Vagina (tissue), 2 donors: ENCODE measurements at places on chromosomes 11 and 22.

DNA sequence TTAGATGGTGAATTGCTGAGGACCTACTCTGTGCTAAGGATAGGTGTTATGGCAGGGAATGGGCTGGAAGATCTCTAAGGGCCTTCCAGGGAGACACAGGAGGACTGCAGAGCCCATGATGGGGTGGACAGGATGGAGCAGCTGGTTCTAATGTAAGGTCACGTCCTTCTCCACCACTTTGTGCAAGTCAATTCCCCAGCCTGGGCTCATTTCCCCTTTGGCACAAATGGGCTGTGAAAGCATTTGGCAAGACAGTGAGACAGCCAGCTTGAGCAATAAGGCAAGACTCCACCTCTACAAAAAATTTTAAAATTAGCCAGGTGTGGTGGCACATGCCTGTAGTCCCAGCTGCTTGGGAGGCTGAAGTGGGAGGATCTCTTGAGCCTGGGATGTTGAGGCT lies 81.4 kb upstream of the THY1 start:
- no peak for DNase-seq

DNA sequence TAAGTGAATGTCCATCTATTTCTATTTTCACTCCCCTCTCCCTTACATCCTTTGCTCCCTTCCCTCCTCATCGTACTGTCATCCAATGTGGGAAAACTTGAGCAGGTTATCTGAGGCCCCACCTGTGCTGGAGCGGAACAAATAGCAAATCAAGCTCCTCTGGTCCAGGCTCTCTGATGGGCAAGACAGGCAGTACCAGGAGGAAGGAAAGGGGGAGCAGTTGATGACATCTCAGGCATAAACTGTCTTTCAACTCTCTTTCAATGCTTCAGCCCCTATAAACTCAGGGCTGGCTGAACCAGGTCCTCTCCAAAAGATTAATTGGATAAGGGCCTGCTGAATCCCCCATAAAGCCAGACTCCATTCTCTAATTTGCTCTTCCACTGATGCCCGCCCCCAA lies 1.5 kb upstream of the CCKBR start:
- no peak for DNase-seq

GRCh38 chr11:27468209-27468994 lies 4.2 kb downstream of the LGR4 start:
- DNase-seq = no peak

DNA sequence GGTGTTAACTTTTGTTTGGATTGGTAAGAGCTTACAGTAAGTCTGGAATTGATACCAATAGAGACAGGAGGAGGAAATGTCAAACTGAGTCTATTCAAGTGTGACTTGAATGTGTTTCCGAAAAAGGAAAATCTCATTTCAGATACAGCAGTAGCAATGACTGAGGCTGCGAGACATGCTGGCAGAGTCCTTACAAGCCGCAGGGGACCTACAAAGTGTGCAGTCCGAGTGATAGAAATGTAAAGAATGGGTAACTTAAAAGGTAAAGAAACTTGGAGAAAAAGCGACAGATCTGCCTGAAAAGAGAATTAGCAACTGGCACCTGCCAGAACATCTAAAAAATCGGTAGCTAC lies 444 bp downstream of the CWF19L2 start:
- no peak for DNase-seq

DNA sequence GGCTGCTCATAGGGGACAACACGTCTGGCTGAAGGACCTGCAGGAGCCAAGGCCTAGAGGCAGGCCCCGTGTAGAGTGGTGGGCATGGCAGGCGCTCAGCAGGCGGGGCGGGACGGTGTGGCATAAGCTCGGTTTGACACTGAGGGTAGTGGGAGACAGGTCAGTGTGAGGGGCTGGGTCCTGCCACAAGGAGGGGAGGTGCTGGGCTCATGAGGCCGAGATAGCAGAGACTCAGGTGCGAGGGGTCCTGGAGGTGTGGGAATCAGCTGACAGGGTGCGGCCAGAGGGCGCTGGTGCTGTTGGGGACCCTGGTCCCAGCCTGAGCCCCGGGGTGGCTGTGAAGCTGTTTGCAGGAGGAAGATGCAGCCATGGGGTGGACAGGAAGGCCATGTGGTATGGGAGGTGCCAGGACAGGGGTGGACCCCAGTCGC lies 6.7 kb downstream of the SLC22A12 start:
- no peak for DNase-seq

GRCh38 chr22:35341090-35341874 lies 39.6 kb upstream of the HMOX1 start:
- no peak for DNase-seq

GRCh38 chr22:37259540-37260029 lies 15.5 kb upstream of the RAC2 start:
- no peak for DNase-seq

DNA sequence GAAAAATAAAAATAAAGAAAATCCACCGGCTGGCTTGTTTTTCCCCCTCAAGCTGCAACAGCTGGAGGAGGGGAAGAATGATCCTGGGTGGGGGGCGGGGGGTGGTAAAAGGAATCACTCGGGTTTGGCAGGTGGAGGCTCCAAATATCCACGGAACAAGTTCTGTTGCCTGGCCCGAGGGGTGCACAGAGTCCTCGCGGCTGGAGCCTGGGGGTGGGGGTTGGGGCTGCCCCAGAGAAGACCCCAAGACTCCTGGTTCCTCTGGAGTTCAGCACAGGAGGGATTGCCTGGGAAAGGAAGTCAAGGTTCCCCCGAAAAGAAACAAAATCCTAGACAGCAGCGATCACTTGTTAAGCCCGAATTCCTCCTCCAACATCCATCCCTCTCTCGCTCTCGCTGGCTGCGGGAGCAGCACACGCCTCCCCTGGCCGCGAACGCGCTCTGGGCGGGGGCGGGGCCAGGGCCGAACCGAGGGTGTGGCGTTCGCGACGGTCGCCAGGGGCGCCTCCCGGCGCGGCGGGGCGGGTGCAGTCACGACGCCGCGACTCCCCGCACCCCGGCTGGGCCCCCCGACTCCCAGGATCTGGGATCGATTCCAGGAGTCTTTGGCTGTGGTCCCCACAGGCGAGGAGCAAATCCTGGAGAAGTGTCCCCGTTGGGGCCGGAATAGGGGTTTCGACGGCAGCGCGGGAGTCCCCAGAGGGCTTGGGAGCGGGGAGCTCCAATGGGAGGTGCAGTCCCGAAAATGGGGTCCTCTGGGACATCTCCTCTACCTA lies at the start of gene KCNA4:
TSS of gene KCNA4 (minus strand) at position 443 of the 776 bp plus-strand sequence. CDS start 4,352 bp downstream, outside the sequence.
- DNase-seq = no peak

DNA sequence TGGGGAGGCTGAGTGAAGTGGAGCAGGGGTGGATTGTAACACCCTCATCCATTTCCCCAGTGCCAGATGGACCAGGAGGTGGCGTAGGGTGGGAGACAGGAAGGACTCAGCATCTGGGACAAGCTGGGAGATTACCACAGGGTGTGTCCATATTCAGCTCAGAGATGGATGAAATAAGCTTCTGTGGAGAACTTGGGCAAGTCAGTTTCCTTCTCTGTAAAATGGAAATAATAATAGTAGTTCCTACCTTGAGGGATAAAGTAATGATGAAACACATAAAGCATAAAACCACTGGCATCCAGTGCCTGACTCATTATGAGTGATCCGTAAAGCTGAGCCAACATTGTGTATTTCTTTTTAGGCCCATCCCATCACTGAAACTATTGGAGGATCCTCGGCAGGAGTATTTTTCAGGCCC lies 607 bp upstream of the ROBO4 start:
- peak; percentile 85 for DNase-seq

GRCh38 chr11:61747192-61747966 lies 5.1 kb upstream of the MYRF start:
- no peak for DNase-seq

GRCh38 chr11:33829430-33830141 lies 55.3 kb upstream of the FBXO3 start:
- DNase-seq = no peak

DNA sequence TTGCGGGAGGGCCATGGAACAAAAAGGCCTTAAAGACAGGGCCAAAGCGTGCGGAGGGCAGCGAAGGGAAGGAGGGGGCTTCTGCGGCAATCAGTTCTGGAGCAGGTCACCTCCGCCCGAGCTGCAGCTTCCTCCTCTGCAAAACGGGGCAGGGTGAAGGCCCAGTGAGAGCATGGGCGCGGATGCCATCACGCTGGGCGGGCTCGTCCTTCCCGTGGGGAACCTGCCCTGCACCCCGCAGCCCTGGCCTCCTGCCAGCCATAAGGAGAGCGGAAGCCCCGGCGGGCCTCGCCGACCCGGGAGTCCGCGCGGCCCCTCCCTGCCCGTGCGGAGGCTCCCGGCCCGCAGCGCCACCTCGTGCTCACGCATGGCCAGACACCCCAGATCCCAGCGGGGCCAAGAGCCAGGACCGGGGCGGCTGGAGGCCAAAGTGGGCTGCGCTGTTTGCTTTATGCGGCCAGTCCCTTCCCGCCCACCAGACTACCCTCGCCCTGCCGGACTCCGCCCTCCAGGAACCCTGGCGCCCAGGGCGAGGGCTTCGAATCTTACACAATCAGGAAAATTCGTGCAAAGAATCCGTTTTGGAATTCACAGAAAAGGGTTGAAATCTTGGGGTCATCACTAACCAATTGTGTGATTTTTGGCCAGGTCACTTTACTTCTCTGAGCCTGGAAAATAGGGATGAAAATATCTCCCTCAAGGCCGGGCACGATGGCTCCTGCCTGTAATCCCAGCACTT lies 16.1 kb downstream of the TSKU start:
- peak; percentile 92 for DNase-seq

DNA sequence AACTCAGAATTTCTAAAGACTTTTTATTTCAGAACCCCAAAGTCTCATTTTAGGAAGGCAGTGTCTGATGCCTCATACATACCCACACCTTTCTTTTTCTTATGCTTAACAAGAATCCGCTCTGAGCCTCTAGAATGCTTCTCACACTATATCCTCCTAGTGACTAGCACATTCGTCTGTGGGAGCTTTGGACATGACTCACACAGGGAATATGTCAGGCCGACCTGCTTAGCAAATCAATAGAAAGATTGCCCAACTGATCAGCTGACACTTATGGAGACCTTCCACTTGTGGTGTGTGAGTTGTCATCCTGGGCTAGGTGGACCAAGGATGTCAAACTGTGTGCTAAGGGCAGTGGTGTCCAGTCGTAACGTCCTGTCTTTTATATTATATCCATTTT lies 129.9 kb upstream of the TTC12 start:
- DNase-seq = peak; percentile 92

DNA sequence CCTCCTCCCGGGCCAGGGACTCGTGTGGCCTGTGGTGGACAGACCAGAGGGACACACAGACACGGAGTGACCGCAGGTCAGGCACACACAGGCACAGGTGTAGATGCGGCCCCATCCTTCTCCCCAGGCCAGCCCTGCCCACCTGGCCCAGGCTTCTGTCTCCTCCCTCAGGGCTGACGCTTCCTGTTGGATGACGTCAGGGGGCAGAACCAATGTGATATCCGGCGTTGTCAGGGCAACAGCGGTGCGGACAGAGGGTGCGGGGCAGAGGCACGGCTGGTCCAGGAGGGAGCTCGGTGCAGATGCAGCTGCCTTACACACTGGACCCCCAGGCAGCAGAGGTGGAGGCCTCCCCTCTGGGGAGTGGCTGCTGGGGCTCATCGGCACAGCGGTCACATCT lies 2.9 kb upstream of the TUBGCP6 start:
- no peak for DNase-seq

DNA sequence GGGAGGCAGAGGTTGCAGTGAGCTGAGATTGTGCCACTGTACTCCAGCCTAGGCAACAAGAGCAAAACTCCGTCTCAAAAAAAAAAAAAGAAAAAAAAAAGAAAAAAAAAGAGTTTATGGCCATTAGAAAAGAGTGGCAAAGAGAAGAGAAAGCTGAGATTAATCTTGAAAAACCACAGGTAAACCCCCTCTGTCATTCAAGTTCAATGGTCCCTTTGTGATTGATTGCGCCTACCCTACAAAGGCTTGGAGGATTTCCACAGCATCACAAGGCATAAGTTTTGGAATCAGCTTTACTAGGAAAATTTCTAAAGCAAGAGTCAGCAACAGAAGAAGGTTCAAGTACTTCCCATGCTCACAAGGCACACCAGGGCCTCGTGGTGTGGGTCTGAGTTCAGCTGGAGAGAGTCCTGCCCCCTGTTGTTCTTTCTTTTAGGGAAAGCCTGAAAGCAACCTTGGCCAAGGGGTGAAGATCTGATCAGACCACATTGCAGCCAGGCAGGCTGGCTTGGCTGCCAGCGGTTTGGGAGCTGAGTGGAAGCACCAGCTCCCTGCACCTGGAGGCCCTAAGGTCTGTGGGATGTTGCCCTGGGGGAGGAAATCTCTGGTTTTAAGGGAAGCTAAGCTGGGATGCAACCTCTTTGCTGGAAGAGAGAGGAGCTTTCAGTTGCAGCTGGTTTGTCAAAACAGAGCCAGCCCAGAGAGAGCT lies 41.8 kb downstream of the SLN start:
- DNase-seq = no peak

GRCh38 chr11:26905368-26905767 lies 88.5 kb upstream of the FIBIN start:
- no peak for DNase-seq

- no peak for DNase-seq
Measured at GRCh38 chr22:46801331-46801811, 38.9 kb downstream of the TBC1D22A start.

DNA sequence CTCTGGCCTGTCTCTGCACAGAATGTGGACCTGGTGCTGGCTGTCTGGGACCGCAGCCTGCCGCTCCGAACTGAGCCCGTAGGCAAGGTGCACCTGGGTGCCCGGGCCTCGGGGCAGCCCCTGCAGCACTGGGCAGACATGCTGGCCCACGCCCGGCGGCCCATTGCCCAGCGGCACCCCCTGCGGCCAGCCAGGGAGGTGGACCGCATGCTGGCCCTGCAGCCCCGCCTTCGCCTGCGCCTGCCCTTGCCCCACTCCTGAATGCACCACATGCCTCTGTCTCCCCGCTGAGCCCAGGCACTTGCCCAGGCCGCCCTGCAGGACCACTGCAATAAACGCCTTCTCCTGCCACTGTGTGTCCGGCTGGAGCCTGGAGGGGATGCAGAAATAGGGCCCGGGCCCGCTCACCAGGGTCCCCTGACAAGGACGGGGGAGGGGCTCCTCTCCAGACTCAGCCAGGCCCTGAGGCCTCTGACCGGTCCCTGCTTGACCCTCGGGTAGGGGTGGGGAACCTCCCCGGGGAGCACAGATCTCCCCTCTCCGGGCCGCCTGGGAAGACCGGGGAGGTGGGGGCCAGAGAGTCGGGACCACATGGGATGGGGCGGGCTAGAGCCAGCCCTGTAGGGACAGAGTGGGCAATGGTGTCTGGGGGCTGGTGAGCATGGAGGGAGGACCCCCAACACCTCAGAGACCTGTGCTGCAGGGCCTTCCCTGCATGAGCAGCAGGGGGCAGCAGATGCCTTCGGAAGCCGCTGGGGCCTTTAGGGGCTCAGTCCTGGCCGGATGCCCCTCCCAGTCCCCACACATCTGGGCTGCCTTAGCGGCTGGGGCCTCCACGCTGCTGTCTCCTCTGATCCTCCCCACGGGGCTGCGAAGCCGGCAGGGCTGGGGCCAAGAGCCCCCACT lies 1.4 kb upstream of the TNNI2 start:
- no peak for DNase-seq

- DNase-seq = no peak
Measured at GRCh38 chr11:95567685-95568084, 221.9 kb downstream of the FAM76B start.
